ENCODE measurements at places on chromosomes 4 and X.

GRCh38 chrX:114787061-114787460 is 203.2 kb downstream of the HTR2C start:
- DNase-seq: no peak

GRCh38 chr4:27678027-27678426 is 817.4 kb downstream of the STIM2 start:
- no peak for DNase-seq

DNA sequence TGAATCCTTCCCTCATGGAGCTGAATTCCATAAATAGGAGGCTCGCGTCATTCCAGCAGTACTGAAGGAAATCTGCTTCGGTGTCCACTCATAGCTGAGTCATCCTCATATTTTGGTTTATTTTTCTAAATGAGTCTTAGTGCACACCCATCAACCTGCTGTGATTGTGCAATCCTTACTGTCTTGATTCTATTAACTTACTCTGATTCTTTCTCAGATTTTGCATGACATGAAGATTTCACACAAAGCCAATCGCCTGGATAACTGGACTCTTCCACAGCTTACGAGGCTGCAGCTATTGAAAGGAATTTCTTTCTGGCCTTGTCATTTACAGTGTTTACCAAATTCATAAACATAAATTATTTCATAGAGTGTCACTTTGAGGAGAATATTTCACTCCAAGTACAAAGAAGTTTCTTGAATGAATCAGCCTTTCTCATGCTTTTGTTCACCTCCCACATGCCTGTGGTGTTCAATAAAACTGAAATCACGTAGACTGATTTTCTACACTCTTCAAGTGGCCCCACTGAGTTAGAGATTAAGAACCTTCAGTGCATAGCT is 207.6 kb upstream of the SLITRK2 start:
- no peak for DNase-seq

- DNase-seq: no peak
Measured at GRCh38 chr4:83240379-83240875, 44.2 kb downstream of the COQ2 start.

DNA sequence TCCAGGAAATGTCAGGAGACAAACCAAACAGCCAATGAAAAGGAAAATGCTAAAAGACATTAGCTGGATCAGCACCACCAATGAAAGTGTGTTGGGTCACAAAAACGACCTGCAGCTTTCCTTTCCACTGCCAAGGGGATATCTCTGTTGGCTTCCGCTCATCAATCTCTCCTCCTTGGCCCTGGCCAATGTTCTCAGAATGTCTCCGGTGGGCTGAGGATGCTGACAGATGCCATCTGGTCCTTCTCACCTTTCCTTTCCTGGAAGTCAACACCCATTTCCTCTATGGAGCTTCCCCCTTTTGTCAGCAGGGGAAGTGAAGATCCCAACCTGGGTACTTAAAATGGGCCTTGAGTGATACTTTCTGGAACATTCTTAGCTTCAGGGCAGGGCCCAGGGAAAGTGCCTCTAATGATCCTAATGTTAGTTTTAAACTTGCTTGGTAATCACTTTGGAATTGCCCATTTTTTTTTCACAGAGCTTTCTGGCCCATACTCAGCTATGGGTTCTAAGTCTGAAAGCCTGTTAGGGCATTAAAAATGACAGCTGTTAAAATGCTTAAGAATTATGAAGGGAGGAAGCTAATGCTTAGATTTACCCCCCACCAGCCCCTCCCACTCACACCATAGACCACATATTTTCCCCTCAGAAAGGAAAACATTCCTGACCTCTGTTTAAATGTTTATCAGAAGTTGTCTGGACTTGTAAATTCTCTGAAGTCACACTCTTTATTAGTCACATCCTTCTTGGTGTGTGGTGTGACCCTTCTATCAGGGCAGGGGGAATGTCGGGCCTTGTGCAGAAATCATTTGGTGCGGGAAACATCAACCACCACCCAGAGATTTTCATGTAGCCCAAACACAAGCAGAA is 29.2 kb downstream of the IGFBP7 start:
- DNase-seq: no peak

- no peak for DNase-seq
Measured at GRCh38 chr4:109046471-109047201, 255.8 kb downstream of the COL25A1 start.

DNA sequence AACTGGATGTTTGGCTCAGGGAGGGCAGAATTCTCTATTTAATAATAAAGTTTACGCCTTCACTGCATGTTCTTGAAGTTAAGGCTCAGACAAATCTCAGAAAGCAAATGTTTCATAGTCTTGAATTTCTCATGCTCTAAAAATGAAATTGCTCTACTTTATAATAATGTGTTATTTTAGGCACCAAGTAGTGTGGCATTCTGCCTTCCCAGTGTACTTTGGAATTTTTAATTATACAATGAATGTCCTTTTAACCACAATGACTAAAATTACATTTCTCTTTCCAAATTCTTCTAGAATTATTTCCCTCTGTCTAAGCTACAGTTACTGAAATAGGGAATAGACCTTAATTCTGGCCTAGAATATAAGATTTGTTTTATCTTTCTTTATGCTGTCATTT is 97.9 kb upstream of the PDE5A start:
- no peak for DNase-seq
